ENCODE measurements at places on chromosomes 4 and X. TPM values are rescaled to one million over a fixed set of nuclear protein-coding genes. Genes with fewer than 3 reads are reported as not detected.

- no peak for DNase-seq
Observed at GRCh38 chrX:39614680-39614998, 483.1 kb downstream of the BCOR start.

- DNase-seq = no peak
Observed at GRCh38 chr4:2958446-2958845, 4.8 kb downstream of the NOP14 start.

GRCh38 chr4:181524499-181524898 lies 718.7 kb upstream of the TENM3 start:
- DNase-seq = no peak

- DNase-seq = no peak
Observed at GRCh38 chr4:86894455-86894854, 2.2 kb upstream of the C4orf36 start.

DNA sequence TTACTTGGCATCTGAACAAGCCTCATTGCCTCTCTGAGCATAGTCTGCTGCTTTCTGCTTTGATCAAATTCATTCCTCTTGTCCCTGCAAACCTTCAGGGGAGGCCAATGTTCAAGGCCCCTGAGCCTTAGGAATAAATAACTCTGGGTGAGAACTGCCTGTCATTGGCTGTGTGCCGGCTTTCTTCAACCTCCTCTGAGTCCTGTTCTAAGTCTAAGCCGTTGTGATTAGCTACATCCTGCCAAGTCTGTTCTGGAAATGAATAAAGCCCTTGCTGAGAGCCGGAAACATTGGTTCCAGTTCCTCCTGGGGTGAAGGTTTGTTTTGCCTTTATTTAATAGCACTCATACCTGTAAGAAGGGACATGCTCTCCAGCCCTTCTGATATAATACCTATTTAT lies 13.8 kb downstream of the RNF4 start:
- peak; percentile 84 for DNase-seq

DNA sequence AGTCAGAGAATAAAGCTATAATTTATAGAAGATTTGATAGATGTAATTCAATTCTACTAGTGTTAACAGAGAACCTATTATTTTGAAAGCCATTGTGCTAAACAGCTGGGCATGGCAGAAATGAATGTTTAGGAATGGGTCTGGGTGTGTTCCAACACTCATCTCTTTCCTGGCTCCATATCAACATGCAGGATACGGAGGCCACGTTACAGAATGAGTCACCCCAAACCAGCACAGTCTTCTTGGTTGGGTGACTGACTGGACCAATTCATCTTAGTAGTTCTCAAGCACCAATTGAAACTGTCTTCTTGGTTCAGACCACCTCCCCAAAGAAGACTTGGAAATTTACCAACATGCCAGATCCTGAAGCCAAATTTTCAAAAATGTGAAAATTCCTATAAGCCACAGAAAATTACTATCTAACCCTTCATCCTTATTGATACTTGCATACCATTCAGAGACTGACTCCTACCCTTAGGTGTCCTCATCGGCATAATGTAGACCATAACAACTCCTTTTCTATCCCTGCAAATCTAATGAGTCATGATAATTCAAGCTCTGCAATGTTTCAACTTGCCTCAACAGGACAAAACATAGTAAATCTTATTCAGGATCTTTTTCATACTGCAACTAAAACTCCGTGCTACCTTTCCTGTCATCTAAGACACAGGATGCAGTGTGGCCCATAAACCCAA lies 52.0 kb upstream of the ATOH1 start:
- DNase-seq = no peak

DNA sequence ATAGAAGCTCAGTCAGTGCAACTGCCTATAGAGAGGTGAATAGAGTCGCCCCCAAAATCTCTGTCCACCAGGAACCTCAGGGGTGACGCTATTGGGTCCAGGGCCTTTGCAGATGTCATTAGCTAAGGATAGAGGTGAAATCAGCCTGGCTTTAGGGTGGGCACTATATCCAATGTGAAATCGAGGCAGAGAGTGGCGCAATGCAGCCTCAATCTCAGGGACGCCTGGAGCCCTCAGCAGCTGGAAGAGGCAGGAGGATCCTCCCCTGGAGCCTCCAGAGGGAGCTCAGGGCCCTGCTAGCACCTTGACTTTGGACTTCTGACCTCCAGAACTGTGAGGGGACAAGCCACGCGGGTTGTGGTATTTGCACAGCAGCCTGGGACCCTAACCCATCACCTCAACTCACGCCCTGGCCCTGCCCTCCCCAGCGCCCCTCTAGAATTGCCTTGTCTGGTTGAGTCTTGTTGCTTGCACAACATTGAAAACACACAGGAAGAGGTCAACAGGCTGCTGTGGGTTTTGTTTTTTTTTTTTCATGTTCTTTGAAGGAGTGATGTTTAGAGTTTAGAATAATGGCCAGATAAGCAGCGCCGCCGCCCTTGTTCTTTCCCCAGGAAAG lies 89.4 kb upstream of the PSAPL1 start:
- DNase-seq = no peak

DNA sequence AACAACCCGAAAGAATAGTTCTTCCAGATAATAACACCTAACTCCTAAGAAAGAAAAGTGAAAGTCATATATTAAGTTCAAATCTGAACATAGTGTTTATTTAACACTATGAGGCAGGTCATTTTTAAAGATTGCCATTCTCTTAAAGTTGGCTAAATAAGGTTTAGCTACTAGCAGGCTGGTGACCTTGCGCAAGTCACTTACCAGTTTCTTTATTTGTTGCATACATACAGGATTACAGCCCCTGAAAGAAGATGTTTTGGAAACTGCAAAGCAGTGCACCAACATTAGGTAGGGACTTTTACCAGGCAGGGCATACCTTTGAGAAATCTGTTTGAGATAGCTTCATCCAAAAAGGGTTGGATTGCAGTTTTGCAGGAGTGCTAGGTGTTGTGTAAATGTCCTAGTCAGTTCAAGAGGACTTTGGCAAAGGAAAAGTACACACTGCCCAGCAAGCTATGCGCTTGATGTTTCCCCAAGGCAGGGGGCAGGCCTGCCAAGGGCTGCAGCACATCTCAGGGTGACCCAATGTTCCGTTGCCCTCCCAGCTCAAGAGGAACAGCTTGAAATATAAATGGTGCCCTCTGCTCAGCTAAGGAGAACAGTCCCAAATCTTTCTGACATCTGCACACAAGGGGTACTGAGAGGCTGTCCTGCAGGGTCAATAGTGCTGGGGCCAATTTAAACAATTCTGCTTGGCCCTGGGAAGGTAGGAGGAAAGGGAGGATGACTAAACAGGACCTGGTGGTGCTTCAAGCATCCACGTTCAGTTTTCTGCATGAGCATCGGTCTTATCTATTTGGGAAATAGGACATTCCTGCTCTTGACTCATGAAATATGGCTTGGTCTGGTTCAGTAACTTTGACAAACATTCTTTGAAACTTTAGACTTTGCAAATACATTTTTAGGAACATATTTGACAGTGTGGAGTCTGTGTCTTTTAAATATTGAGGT lies 130.8 kb downstream of the COL4A6 start:
- peak; percentile 71 for DNase-seq

The PPP4R3C gene
- not detected for polyA plus RNA-seq

The LARP7 gene
- 30.5 TPM for polyA plus RNA-seq

The EDA2R gene
- polyA plus RNA-seq = 0.04 TPM

The SEPSECS gene
- 1.9 TPM for polyA plus RNA-seq

The PNCK gene
- 0.35 TPM for polyA plus RNA-seq

Measured in psoas muscle (tissue), 8 donors.